ENCODE measurements at places on chromosomes 12 and 14.

DNA sequence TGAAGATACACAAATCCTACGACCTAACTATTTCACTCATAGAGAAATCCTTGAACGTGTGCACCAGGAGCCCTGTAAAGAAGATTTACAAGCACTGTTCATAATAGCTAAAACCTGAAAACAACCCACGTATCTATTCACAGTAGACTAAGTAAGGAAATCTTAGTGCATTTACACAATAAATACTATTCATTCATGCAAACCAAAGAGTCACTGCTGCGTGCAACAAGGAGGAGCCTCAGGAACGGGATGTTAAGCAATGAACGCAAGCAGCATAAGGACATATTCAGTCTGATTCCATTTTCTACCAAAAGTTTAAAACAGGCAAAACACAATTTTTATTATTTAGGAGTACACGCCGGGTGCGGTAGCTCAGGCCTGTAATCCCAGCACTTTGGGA lies 176.6 kb downstream of the TTC7B start:
- no peak for DNase-seq

- no peak for DNase-seq
Measured at GRCh38 chr12:131136539-131136872, 182.8 kb downstream of the ADGRD1 start.

DNA sequence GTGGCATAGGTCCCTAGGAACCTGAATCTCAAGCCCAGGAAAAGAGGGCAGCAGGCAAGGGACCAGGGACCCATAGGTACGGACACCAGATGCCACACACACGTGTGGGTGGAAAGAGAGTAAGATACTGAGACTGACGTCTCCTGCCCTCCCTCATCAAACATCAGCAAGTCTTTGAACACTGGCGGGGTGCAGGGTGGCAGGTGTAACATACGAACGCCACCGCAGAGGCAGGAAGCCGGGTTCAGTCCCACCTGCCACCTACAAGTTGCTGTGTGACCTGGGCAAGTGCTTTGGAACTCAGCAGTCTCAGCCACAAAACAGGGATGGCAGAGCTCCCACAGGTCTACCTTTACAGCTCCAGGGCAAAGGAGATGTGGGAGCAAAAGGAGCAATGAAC lies 11.1 kb downstream of the ACTN1 start:
- no peak for DNase-seq

DNA sequence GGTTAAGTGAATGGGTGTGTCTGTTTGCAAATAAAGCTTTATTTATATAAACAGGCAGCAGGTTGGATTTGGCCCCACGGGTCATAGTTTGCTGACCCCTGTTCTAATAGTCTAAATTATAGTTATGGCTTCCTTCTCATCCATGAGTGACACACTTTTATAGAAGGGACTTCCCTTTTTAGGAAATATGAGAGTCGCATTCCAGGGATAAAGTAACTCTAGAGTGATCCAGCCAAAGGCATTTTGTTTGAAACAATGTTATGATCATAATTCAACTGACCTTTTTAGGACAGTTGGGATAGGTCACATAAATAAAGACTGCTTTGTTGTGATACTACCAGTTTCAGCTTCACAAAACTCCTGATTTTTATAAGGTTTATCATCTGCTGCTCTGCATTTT lies 87.9 kb downstream of the ALX1 start:
- no peak for DNase-seq

- peak; percentile 56 for DNase-seq
Measured at GRCh38 chr14:73753124-73753886, 39.1 kb upstream of the PNMA1 start.

GRCh38 chr12:104218935-104219334 lies 3.4 kb downstream of the TXNRD1 start:
- peak; percentile 65 for DNase-seq

DNA sequence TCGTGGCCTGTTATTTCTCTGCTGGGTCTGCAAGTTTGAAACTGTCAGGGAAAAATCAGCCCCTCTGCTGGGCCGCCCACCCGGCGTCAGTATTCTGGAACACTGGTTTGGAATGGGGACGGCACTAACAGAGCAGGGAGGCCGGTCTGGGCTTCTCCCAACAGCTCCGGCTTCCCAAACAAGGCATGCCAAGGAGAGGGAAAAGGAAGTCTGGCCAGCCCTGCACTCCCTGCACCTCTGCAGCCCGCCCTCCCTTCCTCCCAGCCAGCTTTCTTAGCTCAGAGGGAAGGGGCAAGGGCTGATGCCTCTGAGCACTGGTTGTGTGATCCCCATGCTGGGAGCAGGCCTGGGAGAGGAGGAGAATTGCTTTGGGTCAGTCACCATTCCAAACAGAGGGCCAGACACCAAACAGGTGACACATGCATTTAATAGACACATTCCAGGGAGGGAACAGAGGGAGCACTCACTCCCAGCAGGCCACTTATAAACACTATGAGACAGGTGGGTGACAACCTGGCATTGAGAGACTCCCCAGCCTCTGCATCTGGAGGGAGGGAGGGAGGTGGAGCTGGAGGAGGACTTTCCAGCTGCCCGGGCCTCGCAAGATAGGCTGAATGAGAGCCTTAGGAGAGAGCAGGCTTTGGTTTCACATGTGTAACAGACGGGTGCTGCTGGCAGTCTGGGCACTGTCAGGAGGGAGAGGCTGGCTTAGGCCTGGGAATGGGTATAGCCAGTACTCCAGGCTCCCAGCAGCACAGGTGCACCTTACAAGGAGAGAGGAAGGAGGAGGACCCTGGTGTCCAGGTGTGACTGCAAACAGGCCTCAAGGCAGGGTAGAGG lies 10.3 kb downstream of the KRT75 start:
- peak; percentile 48 for DNase-seq

GRCh38 chr14:70595443-70596185 lies 4.8 kb downstream of the MED6 start:
- no peak for DNase-seq

DNA sequence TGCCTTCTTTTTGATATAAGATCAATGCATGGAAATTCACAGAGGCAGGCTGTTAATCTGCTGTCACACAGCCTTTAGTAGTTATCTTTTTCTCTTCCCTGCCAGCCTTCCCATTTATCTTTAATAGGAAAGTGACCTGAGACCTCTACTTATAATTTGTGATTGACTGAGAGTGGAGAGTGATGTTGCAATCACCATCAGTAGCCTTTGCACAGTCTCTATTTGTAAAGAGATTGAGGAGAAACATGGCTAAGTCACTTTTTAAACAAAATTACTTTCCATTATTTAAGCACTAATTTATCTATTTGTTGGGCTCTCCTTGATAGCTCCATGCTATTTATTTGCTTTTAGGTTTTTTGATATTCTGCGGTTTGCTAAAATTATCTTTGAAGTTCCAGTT lies 19.9 kb downstream of the LMNTD1 start:
- no peak for DNase-seq

- peak; percentile 88 for DNase-seq
Measured at GRCh38 chr12:42716491-42716891, 126.9 kb upstream of the PRICKLE1 start.

DNA sequence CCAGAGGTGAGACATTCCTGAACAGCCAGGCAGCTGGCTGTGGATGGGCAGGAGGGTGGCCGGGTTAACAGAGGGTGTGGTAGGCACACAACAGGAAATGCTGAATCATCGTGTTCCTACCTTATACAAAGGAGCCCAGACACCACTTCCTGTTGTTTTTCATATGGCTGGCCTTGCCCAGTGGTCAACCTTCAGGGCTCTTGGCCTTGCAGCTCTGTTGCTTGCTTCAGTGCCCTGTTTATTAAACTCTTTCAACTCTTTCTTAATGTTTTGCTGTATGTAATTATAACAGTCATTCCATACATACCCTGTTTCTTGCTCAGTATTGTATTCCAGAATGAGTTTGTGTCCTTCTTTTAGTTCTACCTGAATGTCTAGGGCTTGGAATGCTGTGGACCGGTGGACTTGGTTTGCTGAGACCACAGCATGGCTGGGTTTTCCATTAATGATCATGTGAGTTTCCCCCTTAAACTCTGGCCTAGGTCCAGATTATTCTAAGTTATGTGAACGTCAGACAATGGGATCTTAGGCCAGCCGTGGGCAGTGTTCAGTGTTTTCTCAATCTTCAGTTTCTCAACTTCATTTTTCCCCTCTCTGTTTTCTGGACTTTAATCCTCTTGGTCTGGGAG lies 11.9 kb downstream of the CFAP54 start:
- peak; percentile 94 for DNase-seq

GRCh38 chr14:105532735-105533141 lies 6.4 kb downstream of the TMEM121 start:
- no peak for DNase-seq

- DNase-seq: no peak
Measured at GRCh38 chr12:130058926-130059472, 103.3 kb upstream of the FZD10 start.

- DNase-seq: peak; percentile 94
Measured at GRCh38 chr14:68814539-68815297, 21.9 kb upstream of the ZFP36L1 start.

DNA sequence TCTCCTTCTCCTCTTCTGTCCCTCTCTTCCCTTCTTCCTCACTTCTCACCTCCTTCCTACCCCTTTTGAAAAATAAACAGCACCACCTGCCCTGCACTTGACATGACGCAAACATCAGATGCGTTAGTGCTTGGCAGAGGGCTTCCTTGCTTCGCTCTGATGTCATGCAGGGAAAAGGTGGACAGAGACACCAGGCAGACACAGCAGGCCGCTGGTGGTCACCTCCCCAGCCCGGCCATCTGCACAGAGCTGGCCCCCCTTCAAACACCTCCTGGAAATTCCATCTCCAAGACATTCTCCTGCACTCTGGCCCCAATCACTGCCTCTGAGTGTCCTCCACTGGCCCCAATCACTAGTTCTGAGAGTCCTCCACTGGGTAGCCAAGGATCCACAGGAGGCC lies 353.6 kb downstream of the MED13L start:
- no peak for DNase-seq
